ENCODE measurements at places on chromosomes 5 and 9.
A peak's percentile ranks its signal among the peaks of the same experiment; 100 is the strongest.

DNA sequence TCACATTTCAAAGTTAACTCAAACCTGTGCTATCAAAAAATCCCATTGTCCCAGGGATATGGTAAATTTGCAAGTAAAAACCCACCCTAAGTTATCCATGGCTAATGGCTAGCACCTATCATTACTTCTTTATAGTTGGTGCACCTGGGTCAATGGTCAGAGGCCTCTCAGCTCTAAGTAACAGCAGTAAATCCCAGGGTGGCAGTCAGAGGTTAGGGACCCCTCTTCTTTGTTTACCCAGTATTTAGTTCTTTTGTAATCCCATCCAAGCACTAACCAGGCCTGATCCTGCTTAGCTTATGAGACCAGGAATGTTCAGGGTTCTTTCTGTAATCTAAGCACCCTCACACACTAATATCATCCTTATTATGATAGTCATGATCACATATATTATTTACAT is 52.1 kb upstream of the WWC1 start:
- no peak for DNase-seq

GRCh38 chr5:98755406-98755805 is 18.1 kb upstream of the RGMB start:
- DNase-seq, result no peak

DNA sequence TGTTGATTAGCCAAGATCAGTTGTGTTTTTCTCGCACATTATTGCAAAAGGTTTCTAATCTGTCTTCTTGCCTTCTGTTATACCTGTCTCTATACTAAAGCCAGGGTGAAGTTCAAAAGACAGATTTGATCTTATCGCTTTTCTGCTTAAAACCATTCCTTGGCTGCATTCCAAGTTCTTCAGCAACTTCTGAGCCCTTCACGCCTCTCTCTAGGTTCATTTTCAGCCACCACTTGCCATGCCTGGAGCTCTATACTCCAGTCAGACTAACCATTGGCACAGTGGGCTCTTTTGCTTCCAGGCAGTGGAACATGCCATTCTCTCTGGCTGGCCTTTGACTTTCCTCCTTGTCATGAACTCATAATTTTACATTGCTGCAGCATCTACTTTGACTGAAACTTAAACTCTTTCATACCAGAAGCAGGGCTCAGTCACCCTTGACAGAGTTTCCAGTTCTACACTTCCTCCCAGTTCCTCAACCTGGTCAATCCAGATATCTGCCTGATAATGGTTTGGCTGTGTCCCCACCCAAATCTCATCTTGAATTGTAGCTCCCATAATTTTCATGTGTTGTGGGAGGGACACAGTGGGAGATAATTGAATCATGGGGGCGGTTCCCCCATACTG is 114.4 kb downstream of the SLC12A2 start:
- DNase-seq, result no peak

DNA sequence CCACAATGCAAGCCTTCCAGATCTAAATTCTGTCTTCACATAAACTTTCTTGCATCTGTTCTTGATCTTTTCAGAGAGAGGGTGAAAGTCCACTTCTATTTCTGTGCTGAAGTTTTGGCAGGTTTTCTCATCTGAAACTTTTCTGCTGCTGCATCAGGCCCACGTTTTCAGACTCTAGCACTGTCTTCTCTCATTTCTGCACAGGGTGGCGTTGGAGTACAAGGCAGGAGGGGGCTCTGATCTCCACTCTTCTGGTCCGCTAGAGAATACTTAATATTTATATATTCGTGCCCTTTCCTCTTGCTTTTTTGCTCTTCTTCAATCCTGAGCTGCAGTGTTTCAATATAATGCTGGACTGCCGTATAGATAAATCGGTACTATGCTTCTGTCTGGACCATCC is 204.0 kb upstream of the PRDM9 start:
- no peak for DNase-seq

DNA sequence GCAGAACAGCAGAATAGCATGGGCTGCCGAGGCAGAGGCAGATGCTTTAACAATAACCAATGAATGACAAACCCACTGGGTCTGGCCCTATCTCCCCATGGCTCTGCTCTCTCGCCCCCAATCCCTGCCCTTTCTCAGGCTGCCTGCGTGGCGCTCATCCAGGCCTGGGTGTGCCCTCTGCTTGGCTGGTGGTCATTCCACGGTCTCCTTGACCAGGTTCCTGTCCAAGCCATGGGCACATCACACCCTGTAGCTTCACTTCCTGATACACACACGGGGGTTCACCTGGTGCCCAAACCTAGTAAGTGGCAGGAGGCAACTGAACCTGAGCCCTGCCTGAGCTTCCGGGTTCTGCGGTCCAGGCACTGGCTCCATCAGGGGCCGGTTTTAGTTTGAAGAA is 87.6 kb downstream of the DAP start:
- DNase-seq, result no peak

DNA sequence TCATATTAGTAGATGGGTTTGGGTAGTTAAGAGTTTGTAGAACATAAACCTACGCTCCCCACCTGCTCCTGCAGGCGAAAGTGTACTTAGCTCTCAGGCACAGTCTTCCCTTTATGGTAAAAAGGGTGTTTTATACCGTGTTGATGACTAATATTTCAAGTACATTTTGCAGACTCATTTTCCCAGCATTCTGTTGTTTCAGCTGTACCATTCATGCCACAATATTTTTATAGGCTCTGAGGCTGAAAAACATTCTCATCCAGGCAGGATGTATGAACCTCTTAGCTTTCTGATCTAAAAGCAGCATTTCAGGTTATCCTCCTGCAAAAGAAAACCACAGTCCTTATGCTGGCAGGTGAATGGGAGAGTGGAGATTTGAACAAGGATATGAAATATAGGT is 231.4 kb downstream of the NR2F1-AS1 start:
- no peak for DNase-seq

DNA sequence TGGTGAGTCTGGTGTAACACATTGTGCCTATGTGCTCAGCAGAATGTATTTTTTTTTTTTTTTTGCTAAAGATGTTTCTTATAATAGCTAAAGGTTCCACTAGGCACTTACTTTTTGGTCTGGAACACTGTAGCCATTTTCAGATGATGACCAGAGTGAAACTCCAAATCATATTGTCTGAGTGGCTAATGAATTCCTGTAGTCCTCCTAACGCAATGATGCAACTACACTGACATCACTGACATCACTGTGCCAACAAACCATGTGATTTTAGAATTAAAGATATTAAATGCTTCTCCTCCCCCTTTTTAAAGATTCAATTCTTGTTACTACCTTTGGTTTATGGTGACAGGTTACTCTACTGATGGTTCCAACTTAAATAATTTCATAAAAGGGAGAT is 28.8 kb downstream of the JAKMIP2 start:
- DNase-seq, result no peak

DNA sequence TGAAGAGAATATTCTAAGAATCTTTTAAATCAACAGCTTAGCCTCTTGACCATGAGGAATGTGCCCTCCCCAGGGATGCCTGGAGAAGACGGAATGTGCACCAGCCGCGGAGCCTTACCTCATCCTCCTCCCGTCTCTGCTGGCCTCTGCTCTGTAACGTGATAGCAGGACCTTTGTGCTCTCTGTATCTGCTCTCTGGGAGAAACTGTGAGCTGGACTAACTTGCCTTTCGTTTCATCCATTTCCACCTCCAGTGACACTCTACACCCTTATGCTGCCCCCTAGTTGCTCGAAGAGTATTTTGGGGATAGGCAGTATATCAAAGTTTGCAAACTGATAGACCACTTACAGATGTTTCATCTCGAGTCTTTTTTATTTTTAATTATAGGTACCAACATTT is 141.4 kb downstream of the NPR3 start:
- peak; percentile 37 for DNase-seq

GRCh38 chr5:127586811-127587210 is 62.1 kb upstream of the CTXN3 start:
- no peak for DNase-seq

DNA sequence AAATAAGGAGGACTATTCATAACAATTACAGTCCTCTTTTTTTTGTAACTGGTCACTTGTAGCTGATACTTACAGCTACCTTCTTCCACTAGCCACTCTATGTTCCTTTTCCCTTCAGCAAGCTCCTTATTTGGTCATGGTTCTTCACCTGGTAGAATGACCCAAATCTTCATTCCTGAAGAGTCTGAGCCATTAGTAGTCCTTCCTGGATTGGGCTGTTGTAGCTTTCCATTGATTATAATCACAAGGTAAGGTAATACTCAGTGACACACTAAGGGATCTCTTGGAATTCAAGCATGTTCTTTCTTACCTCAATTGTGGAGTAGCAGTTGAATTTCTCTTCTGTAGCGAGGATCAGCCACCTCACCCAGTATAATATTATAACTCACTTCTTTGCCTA is 25.5 kb upstream of the ITGA2 start:
- no peak for DNase-seq

- DNase-seq, result peak; percentile 55
Measured at GRCh38 chr5:170638454-170639220, 134.8 kb downstream of the KCNIP1 start.

- no peak for DNase-seq
Measured at GRCh38 chr5:168472329-168472728, 13.9 kb upstream of the RARS1 start.

GRCh38 chr9:38254756-38255155 is 137.7 kb upstream of the ALDH1B1 start:
- no peak for DNase-seq

DNA sequence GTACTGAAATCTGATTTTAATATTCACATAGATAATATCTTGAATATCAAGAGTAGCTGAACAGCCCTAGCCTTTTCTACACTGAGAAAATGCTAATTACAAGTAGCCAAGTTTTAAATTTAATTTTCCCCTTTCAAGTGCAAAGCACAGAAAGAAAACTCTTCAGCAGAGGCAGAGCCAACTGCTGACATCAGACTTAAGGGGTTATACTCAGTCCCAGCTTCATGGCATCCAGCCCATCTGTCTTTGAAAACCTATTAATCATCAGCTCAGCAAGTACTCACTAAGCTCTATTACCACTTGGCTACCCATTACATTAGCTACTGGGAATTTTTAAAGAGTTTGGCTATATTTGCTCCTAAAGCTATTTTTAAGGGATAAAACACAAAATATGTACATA is 220.5 kb downstream of the SLC12A2 start:
- DNase-seq, result no peak

DNA sequence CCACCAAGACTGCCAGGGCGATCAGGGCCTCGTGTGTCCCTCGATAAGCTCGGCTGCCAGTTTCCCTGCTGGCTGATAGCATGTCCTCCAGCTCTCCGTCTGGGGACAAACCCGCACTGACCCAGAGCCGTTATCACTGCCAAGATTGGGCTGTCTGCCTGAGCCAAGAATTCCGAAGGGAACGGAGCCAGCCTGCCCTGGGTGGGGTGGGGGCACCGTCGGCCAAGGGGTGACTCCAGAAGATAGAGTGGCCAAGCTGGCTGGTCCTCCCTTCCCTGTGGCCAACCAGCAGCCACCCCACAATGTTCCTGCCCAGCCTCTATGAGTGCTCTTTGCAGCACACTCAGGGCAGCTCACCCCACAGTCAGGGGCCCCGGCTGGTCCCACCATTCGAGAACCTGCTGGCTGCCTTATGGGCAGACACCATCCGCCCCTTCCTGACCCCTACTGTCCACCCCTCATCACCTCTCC is 29.4 kb downstream of the HRH2 start:
- DNase-seq, result peak; percentile 75

DNA sequence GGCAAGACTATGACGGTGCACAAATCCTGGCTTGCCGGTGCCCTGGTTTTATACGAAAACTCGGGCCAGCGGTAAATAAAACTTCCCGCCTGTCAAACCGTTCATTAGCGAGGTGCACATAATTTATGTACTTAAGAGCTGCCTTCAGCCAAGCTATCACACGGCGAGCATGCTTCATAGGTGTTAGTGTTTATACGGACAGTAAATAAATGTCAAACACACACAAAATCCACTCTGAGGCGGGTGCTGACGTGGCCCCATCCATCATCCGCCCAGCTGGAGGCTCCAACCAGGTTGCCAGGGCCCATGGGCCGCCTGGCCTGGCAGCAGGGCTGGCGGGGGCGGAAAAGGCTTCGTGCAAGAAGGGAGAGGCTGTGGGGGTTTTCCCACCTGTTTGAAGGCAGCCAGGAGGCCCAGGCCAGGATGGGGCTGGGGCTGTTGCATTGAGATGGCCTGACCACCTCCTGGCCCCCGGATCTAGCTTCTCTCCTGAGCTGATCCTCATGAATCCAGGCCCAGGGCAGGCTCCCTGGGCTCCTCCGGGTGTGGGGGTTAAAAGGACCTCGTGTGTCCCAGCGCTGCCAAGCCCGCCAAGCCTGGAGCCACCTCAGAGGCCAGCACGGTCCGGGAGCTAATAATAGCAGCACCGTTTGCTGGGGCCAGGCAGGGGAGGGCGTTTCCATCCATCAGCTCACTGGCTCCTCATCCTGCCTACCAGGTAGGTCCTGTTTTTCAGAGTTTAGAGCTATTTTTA is 43.2 kb downstream of the BARX1 start:
- DNase-seq, result no peak

- DNase-seq, result no peak
Measured at GRCh38 chr5:61182449-61182848, 20.2 kb upstream of the SMIM15 start.

DNA sequence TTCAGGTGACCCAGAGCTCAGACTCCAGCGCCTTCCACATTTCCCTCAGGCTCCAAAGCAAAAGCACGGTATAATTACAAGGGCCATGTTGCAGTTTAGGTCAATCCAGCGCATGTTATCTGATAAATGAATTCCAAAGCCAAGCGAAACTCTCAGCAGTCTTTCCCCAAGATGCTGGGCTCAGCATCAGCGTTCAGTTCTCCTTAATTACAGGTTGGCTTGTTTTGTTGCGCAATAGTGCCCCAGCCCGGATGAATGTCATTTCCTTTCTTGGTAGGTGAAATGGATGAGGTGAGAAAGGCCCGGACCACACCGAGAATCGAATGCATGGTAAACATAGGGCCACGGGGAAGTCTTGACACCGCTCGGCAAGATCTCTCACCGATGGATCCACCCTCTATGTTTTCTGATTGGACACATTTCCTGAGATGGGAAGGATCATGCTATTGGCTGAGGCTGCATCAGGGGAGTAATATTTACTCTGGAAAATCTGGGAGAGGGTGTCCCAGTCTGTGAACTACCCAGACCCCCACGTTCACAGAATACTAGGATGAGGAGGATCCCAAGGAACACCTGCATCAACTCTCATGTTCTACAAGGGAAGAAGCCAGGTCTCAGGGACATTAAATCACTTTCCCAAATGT is 221.2 kb upstream of the ANKRD55 start:
- DNase-seq, result no peak

- no peak for DNase-seq
Measured at GRCh38 chr5:124315741-124316415, 430.6 kb downstream of the ZNF608 start.

GRCh38 chr9:79686381-79687130 is 114.8 kb downstream of the TLE4 start:
- DNase-seq, result no peak

DNA sequence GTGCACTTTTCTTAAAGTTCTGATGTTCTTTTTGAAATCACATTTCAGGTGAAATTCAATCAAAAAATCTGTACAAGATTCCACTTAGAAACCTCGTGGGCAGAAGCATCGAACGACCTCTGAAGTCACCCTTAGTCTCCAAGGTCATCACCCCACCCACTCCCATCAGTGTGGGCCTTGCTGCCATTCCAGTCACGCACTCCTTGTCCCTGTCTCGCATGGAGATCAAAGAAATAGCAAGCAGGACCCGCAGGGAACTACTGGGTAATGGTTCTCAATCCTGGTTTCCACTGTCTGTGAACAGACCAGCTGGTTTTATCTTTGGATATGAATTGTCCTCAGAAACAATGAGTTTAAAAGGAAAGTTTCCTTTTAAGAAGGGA is 8.1 kb upstream of the SLC2A8 start:
- no peak for DNase-seq
